ENCODE measurements at places on chromosomes 1 and 21. TPM values are rescaled to one million over a fixed set of nuclear protein-coding genes. Genes with fewer than 3 reads are reported as not detected.

DNA sequence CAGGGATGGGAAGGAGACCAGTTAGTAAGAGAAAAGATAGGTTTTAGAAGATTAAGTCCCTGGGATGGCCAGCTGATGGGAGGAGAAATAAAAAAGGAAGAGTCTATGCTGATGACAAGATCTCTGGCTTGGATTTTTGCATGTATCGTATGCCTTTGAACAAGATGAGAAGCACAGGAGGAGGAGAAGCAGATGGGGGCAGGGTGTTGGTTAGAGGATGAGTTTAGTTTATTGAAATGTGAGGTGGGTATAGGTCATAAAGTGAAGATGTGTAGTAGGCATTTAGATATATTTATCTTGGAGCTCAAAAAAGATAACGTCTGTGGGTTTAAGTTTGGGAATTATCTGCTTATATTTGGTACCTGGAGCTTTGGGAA is 1.4 kb downstream of the TIPRL start:
- no peak for DNase-seq

The FMOD gene
- 8.4 TPM for polyA plus RNA-seq

DNA sequence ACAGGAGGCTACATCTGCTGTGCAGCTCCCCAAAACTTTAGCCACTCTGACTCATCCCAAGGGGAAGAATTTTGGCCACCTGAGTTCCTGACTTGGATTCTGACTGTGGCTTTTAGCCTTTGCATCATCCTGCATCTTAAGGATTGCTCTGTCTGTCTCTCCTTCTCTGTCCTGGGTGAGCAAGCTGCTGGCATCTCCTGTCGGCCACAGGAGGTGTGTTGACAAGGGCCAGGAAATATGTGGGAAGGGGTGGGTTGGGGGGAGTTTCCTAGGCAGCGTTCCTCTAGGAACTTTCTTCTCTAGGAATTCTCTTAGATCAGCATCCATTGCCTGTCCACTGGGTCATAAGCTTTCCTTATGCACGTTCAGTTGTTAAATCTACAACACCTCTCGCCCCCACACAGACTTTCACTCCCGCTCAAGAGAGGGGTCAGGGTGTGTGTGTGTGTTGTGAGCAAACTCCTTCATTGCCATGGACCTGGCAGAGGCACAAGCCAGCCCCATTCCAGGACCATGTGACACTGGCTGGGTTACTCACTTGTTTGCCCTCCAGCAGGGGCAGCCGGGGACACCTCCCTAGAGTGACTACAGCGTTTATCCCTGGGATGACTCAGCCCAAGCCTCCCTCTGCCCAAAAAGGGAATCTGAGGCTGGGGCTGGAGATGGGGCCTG is 145.0 kb upstream of the DUSP10 start:
- DNase-seq = no peak

DNA sequence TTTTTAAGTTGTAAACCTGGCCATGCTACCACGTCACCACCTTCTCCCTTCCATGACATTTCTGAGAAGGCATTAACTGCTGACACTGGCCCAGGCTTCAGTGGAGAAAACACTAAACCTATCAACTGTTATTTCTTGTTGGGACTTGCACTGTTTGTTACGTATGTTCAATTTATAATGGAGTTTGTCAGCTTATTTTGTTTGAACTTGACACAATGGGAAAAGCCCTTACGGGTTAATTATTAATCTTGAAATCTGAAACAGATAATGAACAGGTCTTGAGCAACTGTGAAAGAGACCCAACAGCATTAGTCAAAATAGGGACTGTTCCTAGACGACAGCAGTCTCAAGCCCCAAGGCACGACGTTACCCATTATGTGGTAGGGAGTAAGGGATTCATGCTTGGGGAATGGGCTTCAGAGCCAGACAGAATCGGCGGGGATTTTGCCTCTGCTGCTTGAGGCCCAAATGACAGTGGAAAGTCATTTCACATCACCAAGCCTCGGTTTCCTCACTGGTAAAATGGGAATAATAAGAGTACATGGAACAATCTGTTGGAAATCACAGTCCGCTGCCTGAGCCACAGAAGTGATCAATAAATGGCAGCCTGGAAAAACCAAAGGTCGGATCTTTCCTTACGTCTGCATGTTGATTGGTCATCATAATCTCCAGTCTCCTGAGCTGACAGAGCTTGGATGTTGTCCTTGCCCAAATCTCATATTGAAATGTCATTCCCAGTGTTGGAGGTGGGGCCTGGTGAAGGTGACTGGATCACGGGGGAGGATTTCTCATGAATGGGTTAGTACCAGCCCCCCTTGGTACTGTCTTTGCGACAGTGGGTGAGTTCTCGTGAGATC is 44.5 kb downstream of the TIAM1 start:
- DNase-seq = no peak

DNA sequence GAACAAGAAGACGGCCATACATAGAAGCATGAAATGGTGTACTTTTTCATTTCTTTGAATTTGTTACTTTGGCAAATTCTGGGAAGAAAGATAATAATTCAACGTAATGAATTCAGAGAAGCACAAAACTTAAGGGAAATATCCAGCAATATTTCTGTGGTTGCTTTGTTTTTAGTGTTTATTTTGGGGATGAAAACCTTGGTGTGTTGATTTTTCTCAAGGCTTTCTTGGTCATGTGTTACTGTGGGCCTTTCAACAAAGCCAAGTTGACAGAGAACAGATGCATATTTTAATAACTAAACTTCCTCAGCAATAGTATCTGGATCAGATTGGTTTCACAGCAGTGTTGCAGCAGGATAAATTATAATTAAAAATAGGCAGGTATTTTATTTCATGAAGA is 273.5 kb downstream of the GPR52 start:
- no peak for DNase-seq

DNA sequence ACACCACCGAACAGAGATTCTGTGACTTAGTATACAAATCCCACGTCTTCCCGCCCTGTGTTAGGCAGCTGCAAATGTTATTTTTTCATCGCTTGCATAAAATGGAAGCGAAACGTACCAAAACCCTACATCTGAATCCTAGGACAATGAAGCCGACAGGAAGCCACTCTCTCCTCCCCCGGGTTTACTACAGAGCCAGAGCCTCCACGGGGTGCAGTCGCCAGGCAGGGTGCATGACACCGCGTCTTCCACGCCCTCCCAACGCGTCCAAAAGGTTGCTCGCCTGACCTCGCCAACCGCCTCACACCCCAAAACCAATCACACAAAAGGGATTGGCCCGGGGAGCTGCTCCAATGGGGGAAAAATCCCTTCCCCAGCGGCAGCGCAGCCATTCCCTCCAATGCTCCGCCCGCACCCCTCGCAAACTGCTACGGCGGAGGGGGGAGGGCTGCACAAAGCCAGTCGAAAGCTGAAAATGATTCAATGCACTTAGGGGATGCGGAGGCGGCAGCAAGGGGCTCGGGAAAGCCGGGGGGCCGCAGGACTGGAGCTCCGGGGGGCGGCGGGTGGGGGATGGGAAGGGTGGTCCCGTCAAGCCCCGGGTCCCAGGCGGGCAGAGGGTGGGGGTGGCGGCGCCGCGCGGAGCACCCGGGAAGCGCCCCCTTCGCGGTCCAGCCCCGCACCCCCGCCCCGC is 701 bp downstream of the CEP170 start:
- DNase-seq = no peak

GRCh38 chr1:238898856-238899255 is 487.5 kb upstream of the CHRM3 start:
- DNase-seq = no peak

The DOP1B gene
- polyA plus RNA-seq = 2.9 TPM
